Hepatic stellate cell (primary cell): ENCODE measurements at places on chromosomes 3 and 15.

- DNase-seq = peak; percentile 19
These were observed 627 bp downstream of the ACAD11 start for GRCh38 chr3:132659000-132659364.

- no peak for DNase-seq
These were observed 535.6 kb upstream of the AGTR1 start for GRCh38 chr3:148162132-148162531.

DNA sequence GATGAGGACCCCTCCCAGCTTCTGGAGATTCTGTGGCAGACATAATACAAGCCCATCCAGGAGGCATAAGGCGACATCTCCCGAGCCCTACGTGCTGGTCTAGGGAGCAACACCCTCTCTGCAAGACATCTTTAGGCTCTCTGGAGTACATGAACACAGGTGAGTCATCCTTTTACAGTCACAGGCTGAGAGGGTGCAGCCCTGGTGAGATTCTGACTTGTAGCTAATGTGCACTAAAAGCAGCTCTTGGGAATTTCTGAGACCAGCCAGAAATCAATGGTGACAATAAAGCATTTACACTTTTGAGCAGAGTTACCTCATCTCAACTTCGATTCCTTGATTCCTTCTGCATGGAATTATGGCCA is 131.1 kb downstream of the XXYLT1 start:
- no peak for DNase-seq

DNA sequence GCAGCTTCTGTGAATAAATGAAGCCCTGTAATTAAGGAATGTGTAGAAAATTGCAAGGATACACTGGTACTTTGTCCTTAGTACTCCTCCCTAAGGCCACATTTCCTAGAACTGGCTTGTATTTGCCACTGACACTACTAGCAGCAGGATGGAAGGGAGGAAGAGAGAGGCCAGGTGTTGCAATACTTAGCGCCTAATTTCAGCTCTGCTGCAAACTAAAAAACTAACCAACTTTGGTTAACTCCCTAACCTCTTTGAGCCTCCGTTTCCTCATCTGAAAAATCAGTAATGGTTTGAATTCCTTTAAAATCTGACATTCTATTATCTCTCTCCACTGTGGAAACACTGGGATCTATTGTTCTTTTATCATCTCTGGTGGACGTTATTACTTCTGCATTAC is 257.0 kb downstream of the SV2B start:
- DNase-seq = no peak

DNA sequence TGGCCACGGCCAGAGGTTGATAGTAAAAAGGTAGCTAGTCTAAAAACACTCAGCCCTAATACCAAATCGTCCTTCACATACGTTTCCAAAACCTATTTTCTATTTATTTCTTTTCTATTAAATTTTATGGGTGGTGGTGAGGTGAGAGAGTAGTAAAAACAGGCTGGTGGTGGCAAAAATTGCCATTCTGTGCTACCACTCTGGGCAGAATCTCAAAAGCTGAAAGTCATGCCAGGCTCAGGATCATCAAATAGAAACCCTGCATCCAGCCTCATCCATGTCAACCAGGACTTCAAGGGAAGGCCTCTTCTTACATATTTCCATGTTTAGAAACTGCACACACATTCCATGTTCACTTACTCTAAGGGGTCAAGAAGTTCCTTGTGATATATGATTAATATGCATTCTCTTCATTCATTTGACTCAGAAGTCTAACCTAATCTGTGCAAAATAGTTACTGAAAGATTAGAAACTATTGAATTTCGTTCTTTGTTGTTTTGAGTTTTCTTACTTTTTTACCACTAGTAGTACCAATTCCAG is 153.1 kb downstream of the TNIK start:
- DNase-seq = no peak

DNA sequence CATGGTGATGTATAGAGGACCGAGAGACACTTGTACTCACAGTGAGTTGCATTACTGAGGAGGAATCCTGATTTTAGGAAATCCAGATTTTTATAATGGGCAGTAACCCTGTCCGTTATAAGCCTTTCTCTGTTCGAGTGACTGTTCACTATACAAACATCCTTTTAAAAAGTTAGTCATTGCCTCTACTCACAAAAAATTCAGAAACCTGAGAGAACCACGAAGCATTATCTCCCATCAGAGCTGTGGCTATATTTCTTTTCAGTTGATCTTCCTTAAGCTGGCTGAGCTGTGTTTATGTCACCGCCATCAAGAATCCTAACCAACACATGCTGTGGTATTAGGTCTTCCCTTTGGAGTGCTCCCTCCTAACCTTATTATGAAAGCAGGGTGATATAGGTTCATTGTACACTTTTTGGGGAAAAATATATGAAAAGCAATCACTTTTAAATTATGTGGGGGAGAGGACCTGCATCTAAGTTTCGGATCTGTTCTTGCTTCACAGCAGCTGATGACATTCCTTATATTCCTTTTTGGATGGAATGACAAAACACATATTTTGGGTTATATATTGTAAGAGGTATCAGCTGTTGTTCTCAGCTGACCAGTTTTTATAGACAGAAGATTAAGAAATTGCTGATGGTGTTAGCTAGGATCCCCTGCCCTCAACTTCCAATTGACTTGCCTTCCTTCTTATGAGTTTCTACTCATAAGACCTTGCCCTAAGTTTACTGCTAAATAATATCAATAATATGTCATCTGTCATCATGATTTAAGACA is 465.9 kb upstream of the RASGRP1 start:
- DNase-seq = no peak

DNA sequence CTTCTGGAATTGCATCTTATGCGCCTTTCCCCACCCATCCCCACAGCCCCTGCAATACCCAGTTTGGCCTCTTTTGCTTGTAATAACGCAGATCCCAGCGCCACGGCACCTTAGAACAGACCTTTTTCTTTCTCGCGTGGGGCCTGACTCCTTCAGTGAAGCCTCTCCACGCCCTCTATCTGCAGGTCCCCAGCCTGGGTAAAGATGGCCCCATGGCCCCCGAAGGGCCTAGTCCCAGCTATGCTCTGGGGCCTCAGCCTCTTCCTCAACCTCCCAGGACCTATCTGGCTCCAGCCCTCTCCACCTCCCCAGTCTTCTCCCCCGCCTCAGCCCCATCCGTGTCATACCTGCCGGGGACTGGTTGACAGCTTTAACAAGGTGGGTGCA is 594 bp downstream of the CRELD1 start:
- no peak for DNase-seq

DNA sequence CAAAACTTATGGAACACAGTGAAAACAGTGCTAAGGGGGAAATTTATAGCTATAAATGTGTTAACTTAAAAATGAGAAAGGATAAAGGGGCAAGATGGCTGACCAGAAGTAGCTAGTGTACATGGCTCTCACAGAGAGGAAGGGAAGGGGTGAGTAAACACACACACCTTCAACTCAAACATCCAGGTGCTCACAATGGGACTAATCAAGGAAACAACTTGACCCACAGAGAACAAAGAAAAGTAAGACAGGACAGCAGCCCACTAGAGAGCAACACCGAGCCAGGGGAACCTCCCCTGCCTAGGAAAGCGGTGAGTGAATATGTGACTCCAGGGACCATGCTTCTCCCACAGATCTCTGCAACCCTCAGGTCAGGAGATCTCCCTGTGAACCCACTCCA is 85.0 kb upstream of the UBP1 start:
- no peak for DNase-seq

DNA sequence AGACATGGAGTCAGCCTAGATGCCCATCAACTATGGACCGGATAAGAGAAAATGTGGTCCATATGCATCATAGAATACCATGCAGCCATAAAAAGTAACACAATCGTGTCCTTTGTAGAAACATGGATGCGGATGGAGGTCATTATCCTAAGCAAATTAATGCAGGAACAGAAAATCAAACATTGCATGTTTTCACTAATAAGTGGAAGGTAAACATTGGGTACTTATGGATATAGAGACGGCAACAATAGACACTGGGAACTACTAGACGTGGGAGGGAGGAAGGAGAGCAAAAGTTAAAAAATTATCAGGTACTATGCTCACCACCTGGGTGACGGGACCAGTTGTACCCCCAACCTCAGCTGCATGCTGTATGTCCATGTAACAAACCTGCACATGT is 2.5 kb downstream of the PLD1 start:
- DNase-seq = no peak

- DNase-seq = no peak
These were observed 332.9 kb upstream of the TGFBR2 start for GRCh38 chr3:30273304-30274072.

- DNase-seq = peak; percentile 88
These were observed at the start of gene TBCCD1 for GRCh38 chr3:186567072-186567921. Gene TBCCD1 (minus strand): TSS chr3:186567339. CDS start chr3:186564329, 3,010 bp downstream.

- DNase-seq = peak; percentile 55
These were observed 91.8 kb upstream of the PFN2 start for GRCh38 chr3:150062492-150062891.

GRCh38 chr3:106488331-106488730 is 619.5 kb upstream of the CBLB start:
- DNase-seq = no peak

DNA sequence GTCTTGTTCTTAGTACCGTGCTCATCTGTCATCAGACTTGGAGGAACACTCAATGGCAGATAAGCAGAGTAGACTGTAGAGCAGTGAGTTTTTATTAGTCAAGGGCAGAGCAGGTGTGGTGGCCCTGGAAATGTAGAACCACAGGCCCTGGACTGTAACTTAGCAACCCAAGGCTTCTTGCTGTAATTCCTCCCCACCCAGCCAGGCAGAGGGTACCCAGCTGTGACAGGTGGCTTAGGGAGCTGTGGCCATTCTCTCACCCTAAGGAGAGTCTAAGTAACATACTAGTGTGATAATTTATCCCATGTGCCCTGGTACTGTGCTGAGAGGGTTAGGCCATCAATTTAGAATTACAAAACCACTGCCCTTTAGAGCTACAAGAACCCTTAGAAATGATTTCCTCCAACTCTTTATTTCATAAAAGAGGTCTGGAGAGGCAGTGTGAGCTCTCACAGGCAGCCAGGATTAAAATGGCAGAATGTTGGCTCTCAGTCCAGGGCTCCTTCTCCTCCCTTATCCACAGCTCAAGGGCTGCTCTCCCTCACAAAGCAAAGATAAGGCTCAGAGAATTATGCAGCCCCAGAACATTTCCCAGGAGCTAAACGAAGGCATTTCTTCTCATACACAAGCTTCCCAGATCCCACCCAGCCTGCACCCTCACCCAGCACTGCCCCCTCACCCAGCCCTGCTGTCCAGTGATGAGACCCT is 3.0 kb downstream of the POMGNT2 start:
- DNase-seq = no peak

GRCh38 chr3:99319961-99320360 is 318.4 kb upstream of the COL8A1 start:
- DNase-seq = peak; percentile 9

DNA sequence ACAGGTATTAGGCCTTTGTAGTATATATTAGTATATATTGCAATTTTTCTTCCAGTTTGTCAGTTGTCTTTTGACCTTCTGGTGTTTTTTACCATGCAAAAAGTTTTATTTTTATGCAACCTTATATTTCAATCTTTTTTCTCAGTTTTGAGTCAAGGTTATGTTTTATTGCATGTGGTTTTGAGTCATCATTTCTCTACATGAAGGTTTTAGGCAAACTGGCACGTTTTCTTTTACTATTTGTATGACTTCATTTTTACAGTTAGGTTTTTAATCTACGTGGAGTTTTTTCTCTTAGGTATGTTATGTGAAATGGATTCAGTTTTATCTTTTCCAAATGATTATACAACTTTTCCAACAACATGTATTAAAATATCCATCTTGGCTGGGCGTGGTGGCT is 36.8 kb upstream of the TCAIM start:
- DNase-seq = no peak

DNA sequence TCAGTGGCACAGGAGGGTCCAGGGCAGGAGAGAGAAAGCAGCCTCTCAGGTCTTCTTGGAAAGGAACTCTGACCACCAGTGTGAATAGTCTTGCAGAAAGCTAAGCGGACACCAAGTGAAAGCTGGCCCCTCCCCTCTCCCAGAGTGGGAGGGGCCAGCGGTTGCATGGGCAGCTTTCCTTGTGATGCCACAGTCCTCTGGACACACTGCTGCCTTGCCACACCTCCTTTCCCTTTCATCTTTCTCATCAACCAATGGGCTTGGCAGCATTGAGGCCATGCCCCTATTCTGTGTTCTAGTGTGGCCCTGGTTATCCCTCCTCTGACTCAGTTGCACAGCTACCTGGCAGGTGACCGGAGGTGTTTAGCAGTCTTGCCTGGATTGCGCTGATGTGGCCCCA is 49.7 kb upstream of the GOLGA6B start:
- DNase-seq = no peak

GRCh38 chr3:52838561-52839267 is 3.9 kb upstream of the MUSTN1 start:
- DNase-seq = no peak

DNA sequence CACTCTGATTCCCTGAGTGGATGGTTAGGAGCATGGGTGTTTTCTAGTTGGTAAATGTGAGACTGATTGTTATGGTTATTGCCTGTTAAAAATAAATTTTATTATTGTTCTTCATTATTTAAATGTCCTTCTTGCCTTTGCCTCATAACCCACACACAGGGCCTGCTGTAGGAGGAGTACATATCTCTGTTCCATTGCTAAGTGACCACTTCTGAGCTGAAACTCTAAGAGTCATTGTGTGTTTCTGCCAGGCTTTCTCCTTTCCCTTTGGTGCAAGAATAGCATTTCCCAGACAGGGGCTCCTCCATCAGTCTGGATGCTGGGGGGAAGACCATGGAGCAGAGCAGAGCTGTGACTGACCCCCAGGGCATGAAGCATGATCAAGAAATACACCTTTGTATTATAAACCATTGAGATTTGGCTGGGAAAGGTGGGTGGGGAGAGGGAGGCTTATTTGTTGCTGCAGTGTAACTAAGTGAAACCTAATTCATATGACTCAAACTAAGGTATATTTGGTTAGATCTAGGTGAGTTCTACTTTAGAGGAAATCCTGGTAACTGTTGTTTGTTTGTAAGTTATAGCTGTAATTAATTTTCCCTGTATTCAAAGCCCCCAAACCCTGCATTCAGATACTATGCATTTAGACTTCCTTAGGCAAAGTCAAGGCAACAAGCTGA is 137.4 kb downstream of the TGFBR2 start:
- no peak for DNase-seq

GRCh38 chr3:13577181-13578121 is 28.5 kb downstream of the FBLN2 start:
- DNase-seq = no peak

- peak; percentile 46 for DNase-seq
These were observed 64.9 kb upstream of the POLG start for GRCh38 chr15:89399238-89400115.

DNA sequence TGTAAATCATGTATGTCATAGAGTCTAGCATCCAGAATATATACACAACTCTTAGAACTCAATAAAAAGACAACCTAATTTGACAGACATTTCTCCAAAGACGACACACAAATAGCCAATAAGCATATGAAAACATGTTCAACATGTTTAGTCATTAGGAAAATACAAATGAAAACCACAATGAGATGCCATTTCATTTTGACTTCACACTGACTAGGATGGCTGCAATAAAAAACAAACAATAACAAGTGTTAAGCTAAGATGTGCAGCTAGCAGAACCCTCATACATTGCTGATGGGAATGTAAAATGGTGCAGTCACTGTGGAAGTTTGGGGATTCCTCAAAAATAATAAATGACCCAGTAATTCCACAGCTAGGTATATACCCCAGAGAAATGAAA is 16.4 kb downstream of the SPG11 start:
- DNase-seq = no peak

- no peak for DNase-seq
These were observed 153.5 kb downstream of the CLSTN2 start for GRCh38 chr3:140088513-140088912.

- no peak for DNase-seq
These were observed 923.1 kb downstream of the TBL1XR1 start for GRCh38 chr3:176274161-176274560.

- DNase-seq = no peak
These were observed 25.1 kb upstream of the GABPB1 start for GRCh38 chr15:50380089-50380488.
